Hindlimb muscle (tissue), 1 donor: ENCODE measurements at places on chromosomes 5 and 9. TPM values are rescaled to one million over a fixed set of nuclear protein-coding genes. Genes with fewer than 3 reads are reported as not detected.
A peak's percentile ranks its signal among the peaks of the same experiment; 100 is the strongest.

Gene NEUROG1
- not detected for polyA plus RNA-seq

Gene FRMD3
- polyA plus RNA-seq = 15.4 TPM

DNA sequence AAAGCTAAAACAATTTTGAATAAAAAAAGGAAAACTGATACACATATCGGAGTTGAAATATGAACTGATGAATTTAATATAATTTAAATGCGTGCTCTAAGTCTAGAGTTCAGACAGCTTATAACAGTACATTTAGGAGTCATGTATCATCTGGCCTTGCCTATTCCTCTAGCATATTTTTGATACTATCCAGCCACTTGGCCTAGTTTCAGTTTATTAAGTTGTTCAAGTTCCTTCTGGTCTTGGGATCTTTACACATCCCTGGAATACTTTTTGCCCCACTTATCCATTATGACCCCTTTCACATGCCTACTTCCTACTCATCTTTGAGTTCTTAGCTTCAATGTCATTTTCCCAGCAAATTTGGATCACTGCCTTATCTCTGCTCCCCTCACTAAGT lies 192.4 kb upstream of the EFNA5 start:
- no peak for DNase-seq

GRCh38 chr5:169804861-169805260 lies 167.8 kb downstream of the DOCK2 start:
- DNase-seq = no peak

Gene SUSD1
- 8.5 TPM for polyA plus RNA-seq

DNA sequence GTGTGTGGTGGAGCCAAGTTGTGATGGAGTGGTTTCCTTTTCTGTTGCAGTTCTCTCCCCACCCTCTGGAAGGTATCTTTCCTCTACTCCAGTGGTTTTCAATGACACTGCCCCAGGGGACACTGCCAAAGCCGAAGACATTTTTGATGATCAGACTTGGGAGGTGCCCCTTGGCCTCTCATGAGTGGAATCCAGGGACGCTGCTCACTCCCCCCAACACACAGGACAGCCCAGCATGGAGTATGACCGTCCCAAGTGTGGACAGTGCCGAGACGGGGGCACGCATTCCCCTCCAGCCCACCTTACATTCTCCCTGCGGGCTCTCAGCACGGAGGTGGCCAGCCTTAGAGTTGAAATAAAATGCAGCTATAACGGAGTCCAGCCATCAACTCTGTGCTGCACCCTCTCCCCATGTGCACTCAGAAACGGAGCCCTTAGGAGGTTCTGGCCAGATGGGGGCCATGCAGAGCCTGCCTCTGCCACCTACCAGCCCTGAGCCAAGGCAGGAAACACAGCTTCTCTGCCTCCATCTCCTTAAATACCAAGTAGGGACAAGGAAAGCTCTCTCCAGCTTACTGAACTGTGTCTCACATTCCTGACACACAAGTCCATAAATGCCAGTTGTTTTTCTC lies 150.8 kb downstream of the ROR2 start:
- DNase-seq = no peak

Gene CCL21
- polyA plus RNA-seq = 4.3 TPM

GRCh38 chr9:14348373-14349145 lies 34.6 kb upstream of the NFIB start:
- DNase-seq = peak; percentile 77

GRCh38 chr5:72692231-72692637 lies 124.2 kb upstream of the TNPO1 start:
- peak; percentile 44 for DNase-seq

DNA sequence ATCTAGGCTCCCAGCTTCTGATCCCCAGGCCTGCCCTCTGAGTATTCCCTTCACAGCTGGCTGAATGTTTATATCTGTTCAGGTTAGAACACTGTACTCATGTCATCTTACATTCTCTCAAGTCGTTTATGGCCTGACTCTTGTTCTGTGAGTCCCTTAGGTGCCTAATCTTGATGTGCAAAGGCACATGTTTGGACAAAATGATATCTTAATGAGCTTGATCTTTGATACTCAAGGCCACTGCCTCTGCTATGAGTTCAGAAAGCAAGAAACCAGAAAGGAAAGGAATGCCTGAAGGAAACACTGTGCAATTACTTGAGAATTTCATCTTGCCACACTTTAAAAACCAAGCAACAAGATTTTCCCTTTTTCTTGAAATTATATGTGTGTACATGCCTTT lies 391.8 kb upstream of the ZNF608 start:
- no peak for DNase-seq

- no peak for DNase-seq
Observed at GRCh38 chr5:176497852-176498251, 39.4 kb downstream of the RNF44 start.

DNA sequence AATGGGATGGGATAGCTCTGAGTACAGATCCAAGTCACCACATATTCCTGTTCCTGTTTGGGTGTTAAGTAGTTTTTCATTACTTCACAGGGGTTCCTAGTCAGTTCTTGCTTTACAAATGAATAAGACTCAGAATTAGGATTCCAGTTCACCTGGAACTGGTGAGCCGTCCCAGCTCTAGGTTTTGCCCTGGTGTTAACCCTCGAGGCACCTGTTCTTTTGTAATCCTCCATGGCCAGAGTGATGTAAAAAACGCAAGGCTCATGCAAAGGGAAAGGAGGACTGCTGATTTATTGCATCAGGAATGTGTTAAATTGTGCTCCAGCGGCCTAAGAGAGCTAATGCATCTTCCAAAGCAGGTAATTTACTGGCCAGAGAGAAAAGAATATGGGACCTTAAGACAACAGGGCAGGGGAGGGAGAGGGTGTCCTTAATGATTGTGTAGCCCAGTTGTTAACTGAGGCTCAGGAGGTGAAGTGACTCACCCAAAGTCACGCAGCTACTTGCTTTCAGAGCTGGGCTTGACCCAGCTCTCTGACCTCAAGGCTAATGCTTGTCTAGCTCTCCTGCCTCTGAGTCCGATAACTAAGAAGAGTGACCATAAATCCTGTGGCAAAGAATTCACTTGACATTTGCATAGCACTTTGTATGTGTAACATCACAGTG lies 70.5 kb downstream of the DMRT2 start:
- DNase-seq = no peak
